ENCODE measurements at places on chromosomes 3 and 15. TPM values are rescaled to one million over a fixed set of nuclear protein-coding genes. Genes with fewer than 3 reads are reported as not detected.

The TGM4 gene
- total RNA-seq, result not detected

The AGBL1 gene
- total RNA-seq, result not detected

The C3orf22 gene
- total RNA-seq, result not detected

The TBC1D21 gene
- not detected for total RNA-seq

The ROPN1 gene
- total RNA-seq, result not detected

The CPNE9 gene
- total RNA-seq, result not detected

The STRA6 gene
- not detected for total RNA-seq

The SLC41A3 gene
- total RNA-seq, result 40.3 TPM

The DOCK3 gene
- 0.35 TPM for total RNA-seq

The CYP8B1 gene
- not detected for total RNA-seq

The FAM43A gene
- total RNA-seq, result 4.8 TPM

The TMEM158 gene
- total RNA-seq, result 0.57 TPM

The ATP13A5 gene
- total RNA-seq, result not detected

The EPHB1 gene
- 2.1 TPM for total RNA-seq

The TM4SF18 gene
- not detected for total RNA-seq

The FMN1 gene
- total RNA-seq, result 8.9 TPM

The SERP1 gene
- total RNA-seq, result 104 TPM

The ACKR2 gene
- not detected for total RNA-seq

The PIF1 gene
- total RNA-seq, result 0.37 TPM

The INTS14 gene
- total RNA-seq, result 22.7 TPM

The CMTM8 gene
- total RNA-seq, result 6.0 TPM

The CEMIP gene
- 0.10 TPM for total RNA-seq

The LDHAL6B gene
- total RNA-seq, result not detected

The MAPKBP1 gene
- 40.4 TPM for total RNA-seq

The C15orf39 gene
- total RNA-seq, result 19.5 TPM

The MYL3 gene
- total RNA-seq, result not detected

The PPP1R14D gene
- not detected for total RNA-seq

The REC114 gene
- total RNA-seq, result not detected

The CEP63 gene
- total RNA-seq, result 22.0 TPM

The CCDC9B gene
- total RNA-seq, result 3.7 TPM

The FOXB1 gene
- total RNA-seq, result 4.0 TPM

The HCLS1 gene
- 345 TPM for total RNA-seq

The WDR72 gene
- not detected for total RNA-seq

The RTF1 gene
- total RNA-seq, result 51.5 TPM

The SUSD5 gene
- total RNA-seq, result not detected

The TEX9 gene
- total RNA-seq, result 1.2 TPM

The SCAANT1 gene
- total RNA-seq, result 4.7 TPM

The C3orf80 gene
- total RNA-seq, result 0.15 TPM

The SPRED1 gene
- total RNA-seq, result not detected

The ARGFX gene
- total RNA-seq, result not detected

The SLC15A2 gene
- total RNA-seq, result 1.8 TPM

The NPAP1 gene
- not detected for total RNA-seq

The RBP2 gene
- total RNA-seq, result not detected

The ILDR1 gene
- total RNA-seq, result not detected

The CFAP92 gene
- total RNA-seq, result not detected

The MCF2L2 gene
- total RNA-seq, result 20.7 TPM

The IGF2BP2 gene
- total RNA-seq, result 3.6 TPM

The ALG1L2 gene
- 1.4 TPM for total RNA-seq

The DNAH1 gene
- 59.8 TPM for total RNA-seq

The DUOX1 gene
- total RNA-seq, result not detected

The GOLGA8A gene
- 234 TPM for total RNA-seq

The RTP1 gene
- not detected for total RNA-seq

The SMCO1 gene
- total RNA-seq, result not detected

The ZPLD1 gene
- not detected for total RNA-seq

Data from CD4-positive, CD25-positive, alpha-beta regulatory T cell (primary cell).